ENCODE measurements at places on chromosomes 1 and 21.
A peak's percentile ranks its signal among the peaks of the same experiment; 100 is the strongest.

DNA sequence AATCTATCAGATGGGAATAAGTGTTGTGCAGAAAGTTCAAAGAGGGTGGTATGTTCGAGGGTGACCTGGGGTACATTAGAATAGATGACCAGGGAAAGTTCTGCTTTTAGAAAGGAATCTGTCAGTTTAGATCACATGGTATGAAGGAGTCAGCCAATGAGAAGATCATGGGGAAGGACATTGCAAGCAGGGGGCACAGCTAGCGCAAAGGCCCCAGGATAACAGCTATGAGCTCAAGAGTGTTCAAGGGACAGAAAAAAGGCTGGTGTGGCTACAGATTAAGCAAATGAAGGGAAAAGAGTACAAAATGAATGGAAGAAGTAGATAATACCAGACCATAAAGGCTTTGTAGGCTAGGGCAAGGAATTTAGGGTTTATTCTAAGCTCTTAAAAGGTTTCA, 8.6 kb downstream of the LEPR start:
- no peak for DNase-seq

DNA sequence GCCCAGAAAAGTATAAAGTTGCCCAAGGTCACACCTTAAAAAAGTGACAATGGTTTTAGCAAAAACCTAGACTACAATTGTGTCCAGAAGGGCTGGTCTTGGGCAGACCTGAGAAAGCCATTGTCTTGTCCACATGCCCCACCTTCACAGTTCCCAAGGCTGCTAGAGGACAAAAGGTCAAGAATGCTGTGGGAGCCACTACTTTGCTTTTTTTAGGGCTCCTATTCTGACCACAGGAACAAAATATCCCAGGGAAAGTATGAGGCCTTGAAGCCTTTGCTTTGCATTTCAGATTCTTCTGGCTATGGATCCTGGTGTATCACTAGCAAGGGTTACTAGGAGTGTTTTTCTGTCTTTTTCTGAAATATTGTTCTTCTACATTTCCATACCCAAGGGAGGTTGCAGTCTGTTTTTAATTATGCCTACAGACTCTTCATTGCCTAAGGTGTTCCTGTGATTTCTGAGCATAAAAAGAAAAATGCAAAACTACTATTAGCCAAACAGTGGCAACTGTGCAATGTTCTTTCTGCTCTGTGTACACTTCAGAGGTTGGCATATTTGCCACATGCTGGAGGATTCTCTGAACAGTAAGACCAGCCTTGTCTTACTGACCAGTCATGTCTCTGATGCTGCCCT, 10.7 kb downstream of the C1orf162 start:
- DNase-seq: no peak

DNA sequence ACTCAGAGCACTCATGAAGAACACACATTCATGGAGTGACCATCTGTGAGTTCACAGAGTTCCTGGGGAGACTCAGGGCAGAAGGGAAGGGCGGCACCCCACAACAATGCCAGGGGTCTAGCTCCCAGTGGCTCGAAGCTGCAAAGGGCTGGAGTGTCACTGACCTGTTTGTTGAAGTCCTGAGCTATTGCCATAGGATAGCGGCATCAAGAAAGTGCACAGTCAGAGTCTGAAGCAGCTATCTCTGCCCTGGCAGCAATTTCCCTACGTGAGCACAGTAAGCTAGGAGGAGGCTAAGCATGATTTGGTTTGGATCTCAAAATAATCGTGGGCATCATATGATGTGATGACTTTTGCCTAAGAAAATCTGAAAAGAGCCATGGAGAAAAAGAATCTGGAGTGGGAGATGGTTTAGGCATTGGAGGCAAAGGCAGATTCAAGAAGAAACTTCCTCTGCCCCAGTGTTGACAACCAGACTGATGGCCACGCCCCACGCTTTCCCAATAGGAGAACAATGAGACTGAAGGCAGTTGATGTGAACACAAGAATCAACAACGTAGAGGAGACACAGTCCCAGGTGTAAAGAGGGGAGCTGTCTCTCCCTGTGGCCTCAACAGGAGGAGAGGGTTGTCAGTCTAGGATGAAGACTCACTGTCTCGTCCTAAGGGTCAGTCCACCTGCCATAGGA, 100.0 kb upstream of the SLC25A33 start:
- no peak for DNase-seq

DNA sequence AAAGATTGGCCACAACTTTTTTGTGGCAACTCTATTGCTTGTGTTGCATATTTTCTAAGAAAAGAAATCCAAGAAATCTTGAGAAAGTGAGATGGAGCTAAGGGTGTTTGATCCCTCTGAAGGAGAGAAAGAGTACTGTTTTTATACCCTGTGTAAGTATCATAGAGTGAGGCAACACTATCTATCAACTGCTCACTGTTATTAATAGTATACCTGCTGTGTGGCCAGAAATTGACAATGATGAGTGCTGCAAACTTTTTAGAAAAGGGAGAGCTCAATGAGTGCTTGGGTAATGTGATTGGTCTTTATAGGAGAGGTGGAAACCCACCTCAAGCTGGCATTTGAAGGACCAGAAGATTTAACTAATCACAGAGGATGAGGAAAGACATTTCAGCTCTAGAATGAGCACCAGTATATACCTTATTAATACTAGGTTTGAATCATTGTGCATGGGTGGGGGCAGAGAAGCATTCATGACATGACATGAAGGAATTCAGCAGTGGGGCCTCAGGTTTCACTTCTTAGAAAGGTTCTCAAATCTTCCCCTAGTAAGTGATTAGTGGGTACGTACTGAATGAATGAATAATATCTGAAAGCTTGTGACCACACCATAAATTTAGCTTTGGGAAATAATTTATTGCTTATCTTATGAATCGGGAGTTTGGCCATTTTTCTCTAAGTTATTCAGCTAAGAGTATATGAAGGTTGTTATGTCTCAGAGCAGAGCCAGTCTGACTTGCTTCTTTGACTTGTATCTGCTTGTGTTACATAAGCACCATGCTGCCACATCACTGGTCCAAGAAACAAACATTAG, 169.2 kb upstream of the SGIP1 start:
- peak; percentile 36 for DNase-seq

DNA sequence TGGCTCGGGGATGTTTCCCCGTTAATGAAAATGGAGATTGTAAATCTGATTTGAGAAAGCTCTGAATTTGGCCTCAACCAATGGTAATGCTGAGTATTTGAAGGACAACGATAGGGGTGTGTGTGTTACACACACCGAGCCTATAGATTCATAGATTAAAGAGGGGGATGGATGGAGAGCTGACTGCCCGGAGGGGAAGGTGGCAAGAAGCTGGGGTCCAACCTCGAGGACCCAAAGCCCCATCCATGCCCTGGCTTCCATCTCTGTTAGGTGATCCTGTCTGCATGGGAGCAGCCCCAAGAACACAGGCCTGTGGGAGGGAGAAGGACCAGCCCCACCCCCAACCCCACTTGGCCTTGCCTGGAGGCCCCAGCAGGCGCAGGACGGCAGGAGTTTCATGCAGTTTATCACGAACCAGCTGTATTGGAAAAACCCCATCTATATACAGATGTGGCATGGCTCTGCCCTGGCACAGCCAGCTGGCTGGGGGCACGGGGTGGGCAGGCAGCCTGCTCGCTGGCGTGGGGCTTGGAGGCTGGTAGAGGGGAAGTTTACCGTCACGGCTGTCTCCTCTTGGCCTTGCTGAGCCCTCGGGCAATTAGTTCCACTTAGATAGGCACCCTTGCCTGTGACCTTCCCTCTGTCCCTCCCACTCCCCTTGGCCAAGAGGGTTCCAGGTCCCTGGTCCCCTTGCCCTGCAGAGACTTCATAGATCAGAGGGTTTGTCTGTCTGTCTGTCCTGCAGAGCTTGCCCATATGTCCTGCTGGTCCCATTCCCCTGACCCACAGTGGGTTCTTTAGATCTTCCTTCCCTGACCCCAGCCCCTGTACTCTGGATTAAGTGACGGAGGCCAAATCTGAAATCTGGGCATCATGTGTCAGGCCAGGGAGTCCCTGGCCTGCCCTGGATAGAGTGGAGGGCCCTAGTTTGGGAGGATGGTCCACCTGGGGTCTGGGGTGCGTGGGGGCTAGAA, 3.0 kb downstream of the HSPB7 start:
- DNase-seq: no peak

- no peak for DNase-seq
Measured at GRCh38 chr1:58231204-58231603, 315.3 kb downstream of the OMA1 start.

GRCh38 chr1:3711780-3712451, 40.3 kb upstream of the CCDC27 start:
- DNase-seq: no peak

DNA sequence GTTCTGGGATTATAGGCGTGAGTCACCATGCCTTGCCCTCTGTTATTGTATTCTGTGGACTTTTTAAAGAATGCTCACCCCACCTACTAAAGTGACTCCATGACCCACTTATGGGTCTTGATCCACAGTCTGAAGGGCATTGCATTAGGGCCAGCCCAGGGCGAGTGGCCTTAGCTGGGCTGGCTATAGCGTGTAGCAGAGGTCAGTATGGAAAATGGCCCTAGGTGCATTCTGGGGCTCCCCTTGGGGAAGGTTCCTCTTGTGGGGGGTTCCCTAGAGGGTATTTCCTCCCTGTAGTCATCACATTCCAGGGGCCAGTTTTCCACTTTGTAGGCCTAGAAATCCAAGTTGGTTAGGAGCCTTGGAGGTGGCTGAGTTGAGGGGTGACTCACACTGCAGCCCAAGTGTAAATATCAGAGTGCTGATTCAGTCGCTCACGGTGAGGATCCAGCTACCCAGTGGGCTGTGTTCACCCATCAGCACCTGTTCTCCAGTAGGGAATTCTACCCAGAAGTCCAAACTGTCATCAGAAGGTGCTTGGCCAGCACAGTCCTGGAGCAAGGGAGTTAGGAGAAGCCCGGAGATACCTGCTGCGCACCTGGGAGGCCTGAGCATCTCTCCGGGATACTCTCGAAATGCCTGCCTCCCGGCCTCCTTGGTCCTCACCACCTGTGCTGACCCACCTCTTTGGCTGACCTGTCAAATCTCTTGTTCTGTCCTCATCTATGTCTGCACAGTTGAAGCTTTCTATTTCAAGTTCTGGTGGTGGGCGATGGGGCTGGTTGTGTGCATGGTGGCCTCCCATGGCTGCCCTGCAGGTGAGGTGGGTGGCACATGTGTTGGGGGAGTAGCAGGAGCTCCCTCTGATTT, 52.2 kb downstream of the NENF start:
- DNase-seq: no peak

- DNase-seq: no peak
Measured at GRCh38 chr1:187987236-187987776, 1158.6 kb downstream of the PLA2G4A start.

- DNase-seq: peak; percentile 44
Measured at GRCh38 chr1:91730801-91731732, 154.9 kb downstream of the TGFBR3 start.
